Stimulated activated CD4-positive, alpha-beta T cell treated with anti-CD3 and anti-CD28 coated beads, Interleukin-1b, Interleukin-23, amount 100 ng/mL, for 1 hour (primary cell): ENCODE measurements at places on chromosomes 11 and 22.

DNA sequence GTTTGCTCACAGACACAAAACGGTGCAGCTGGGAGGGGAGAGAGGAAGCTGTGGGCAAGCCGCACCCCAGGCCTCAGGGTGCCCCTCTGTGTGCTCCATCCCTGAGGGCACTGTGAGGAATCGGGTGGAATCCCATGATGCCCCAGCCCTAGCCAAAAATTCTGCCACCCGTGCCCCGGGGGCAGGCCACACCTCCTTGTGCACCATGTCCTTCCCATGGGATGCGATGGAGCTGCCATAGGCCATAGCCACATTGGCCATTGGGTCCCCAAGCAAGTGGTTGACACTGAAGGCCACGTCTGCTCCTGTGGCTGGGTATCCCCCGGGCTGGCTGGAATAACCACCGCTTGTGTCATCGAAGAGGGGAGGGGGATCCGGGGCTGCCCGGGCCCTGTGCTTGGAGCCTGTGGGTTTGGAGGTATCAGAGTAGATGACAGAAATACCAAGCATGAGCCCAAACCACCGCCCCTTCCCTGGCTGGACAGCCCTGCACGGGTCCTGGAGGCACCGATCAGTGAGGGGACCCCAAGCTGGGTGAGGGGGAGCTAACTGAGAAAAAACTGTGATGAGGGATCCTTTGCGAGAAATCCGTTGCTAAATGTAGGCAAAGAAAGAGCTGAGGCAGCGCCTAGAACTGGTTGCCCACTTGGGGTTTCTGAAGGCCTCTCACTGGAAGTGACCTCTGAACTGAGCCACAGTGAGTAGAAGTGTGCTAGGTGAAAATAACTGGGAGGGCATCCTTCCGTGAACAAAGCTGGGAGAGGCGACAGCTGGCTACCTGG, 863 bp downstream of the YIF1A start:
- no peak for DNase-seq

- no peak for DNase-seq
Observed at GRCh38 chr22:19887256-19887985, 32.7 kb upstream of the GNB1L start.

DNA sequence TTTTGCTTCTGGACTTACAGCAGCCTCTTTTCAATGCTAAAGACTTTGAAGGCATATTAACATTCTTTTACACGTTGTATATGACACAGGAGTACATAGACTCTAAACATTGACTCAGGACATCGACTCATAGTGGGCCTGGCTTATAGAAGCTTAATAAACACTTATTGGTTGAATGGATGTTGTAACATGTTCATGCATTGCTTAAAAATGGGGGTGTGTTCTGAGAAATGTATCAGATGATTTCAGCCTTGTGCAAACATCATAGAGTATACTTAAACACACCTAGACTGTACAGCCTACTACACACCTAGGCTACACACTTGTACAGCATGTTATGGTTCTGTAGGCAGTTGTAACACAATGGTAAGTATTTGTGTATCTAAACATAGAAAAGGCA, 17.9 kb downstream of the TTC17 start:
- no peak for DNase-seq

GRCh38 chr11:40306938-40307548, 1152.4 kb downstream of the LRRC4C start:
- no peak for DNase-seq

DNA sequence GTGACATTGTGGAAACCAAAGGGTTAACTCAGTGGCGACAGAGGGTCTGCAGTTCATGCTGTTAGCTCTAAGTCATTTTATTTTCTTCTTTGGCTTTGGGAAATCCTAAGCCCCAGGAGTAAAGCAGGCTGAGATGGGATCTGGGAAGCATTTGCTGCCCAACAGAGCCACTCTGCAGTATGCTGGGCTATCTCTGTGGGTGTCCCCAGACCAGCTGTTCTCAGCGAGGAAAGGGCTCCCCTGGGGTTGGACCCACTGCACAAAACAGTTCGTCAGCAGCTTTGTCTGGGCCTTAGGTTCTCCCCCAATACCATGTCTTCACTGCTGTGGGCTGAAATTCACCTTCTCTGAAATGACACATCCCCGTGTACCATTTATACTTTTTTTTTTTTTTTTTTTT, 34.0 kb downstream of the KREMEN1 start:
- no peak for DNase-seq

GRCh38 chr11:122394313-122394712, 261.2 kb upstream of the UBASH3B start:
- no peak for DNase-seq

GRCh38 chr11:72637198-72637597, 37.0 kb downstream of the PDE2A start:
- DNase-seq = no peak

GRCh38 chr11:35061516-35062440, 77.2 kb upstream of the CD44 start:
- DNase-seq = no peak

DNA sequence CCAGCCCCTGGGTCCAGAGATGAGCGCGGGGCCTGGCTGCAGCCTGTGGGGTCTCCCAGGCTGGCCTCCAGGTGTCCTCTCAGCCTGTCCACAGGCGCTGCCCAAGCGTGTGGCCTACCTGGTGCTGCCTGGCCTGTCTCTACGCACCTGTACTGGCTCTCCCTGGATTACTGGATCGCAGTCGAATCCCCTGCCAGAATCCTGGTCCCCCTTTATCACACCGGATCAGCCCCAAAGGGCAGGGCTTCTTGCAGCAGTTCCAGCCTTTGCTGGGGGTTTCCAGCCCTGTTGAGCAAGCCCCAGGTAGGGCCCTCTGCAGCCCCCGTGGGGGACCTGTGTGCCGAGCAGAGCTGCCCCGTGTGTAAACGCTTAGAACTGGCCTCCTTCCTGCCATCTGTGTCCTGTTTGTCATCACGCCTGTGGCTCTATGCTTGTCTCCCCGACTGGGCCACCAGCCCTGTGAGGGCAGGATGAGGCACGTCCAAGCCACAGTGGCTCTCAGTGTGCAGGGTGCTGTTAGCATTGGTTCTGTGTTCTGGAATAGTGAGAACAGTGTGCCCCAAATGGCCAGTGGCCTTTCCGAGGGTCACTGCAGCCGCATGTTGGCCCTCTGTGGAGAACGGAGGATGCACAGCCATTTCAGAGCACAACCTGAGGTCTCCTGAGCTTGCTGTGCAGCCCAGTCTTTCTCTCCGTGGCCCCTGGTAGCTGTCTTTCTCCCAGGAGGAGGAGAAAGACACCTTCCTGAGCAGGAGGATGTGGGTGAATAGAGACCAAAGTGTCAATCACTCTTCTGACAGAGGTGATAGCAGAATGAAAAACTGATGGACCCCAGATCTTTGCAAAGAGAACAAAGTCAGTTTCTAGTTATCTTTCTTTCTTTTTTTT, 13.9 kb upstream of the TXNRD2 start:
- DNase-seq = no peak
